RWPE1 (cell line): ENCODE measurements at places on chromosomes 7 and 10.

DNA sequence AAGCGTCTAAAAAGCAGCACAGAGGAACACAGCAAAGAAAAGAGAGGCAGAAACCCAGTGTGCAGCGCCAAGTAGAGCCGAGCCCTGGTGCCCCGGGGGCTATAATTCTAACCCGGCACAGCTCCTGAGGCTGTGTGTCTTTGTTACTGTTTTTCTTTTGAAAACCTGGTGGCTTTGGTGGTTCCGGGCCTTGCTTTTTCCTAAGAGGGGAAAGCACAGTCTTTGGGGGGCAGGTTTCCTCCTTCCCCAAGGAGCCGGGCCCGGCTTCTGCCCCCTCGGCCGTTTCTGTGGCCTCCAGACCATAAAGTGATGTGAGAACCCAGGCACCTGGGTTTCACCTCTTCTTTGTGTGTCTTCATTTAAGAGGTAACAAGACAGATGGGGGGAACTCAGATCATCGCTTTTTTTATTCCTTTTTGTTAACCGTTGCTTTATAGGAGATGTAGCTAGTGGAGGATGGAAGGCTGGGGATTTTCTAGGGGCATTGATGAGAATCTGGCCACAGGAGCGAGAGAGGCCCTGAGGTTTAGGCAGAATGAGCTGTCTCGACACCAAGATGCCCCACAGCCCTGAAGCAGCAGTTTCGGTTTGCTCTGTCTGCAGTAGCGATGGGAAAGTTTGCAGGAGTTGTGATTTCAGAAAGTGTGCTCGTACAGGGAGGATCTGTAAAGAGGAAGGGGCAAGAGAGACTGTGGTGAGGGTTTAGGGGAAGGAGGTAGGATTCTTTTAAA, 367.8 kb upstream of the GALNT17 start:
- no peak for DNase-seq

DNA sequence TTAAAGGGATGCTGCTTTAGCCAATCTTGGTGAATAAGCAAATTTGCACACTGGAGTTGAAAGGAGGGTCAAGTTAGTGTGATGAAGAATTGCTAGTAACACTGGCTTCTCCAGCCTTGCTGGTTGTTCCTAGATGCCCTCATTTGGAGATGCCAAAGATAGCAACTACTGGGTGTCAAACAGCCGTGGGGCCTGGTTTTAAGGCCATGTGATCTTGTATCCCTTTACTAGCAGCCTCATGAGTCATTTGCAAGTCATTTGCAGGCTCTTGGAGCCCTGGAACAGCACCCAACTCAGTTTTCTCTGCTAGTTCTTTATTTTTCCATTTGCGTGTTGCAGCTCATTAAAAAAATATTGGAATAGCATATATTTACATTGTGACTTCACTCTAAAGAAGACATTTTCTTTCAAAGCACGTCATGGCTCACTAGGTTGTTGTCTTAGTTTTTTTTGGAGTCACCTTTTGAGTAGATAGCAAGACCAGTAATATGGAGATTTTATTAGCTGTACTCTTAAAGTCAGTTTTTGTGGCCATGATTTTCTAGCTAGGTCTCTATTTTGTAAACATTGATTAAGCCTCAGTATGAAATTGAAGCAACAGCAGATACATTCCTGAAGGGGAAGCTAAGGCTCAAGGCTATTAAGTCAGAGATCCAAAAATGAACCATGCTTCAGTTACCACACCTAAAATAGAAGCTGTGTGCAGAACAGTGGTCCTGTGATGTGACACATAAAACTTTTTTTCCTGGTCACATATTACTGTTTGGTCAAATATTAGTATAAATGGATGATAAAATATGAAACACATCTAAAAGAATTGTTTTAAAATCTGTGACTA, 1.3 kb downstream of the LSMEM1 start:
- peak; percentile 82 for DNase-seq

DNA sequence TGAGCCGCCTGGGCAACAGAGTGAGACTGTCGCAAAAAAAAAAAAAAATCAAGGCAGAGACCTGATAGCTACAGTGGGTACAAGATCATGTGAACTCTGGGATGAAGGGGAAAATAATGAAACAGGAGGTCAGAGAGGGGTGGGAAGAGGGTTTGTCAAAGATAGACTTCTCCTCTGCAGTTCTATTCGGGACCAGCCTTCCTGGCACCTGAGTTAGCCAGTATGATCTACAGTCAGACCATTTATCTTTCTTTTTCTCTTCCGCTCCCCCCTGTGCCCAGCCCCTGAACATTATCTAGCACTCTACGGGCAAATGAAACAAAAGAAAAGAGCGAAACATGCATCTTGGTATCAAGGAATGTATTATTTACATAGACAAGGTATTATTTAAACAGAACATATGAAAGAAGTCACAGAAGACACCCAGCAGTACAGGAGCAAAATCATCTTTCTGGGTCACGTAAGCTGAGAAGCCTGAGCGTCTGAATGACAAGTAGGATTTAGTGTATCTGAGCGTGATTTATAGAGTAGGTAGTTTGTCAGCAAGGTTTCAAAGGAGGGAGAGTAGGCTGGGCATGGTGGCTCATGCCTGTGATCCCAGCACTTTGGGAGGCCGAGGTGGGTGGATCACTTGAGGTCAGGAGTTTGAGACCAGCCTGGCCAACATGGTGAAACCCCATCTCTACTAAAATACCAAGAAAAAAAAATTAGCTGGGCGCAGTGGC, 109.0 kb downstream of the PRKCQ start:
- no peak for DNase-seq

DNA sequence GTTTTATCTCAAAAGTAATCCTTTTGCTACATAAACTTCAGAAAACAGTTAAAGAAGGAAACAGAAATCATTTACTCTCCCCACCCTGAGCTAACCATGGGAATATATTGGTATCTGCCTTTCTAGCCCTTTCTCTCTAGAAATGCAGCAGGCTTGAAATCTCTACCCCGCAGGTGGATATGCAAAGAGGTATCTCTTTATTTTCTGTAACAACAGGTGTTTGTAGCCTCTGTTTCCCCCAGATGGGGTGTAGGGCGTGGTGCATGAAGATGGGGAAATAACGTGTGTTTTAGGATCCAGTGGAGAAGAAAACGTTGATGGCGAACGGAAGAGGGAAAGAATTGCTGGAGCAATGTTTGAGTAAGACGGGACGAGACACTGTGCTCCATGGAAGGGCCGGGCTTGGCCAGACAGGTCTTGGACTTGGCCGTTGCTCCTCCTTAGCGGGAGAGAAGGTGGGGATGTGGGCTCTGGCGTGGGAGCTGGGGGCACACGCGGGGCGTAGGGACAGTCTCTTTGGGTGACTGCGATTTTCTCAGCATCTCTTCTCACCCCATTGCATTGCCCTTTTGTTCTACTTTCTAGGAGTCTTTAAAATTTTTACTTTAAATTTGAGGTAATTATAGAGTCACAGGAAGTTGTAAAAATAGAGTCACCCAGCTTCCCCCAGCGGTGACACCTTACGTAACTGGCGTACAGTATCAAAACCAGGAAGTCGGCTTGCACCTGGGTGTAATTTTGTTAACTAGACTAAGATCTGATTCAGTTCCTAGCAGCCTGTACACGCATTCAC, 82.9 kb downstream of the ELFN1 start:
- no peak for DNase-seq

- no peak for DNase-seq
Measured at GRCh38 chr7:50660040-50660829, 95.0 kb upstream of the DDC start.

DNA sequence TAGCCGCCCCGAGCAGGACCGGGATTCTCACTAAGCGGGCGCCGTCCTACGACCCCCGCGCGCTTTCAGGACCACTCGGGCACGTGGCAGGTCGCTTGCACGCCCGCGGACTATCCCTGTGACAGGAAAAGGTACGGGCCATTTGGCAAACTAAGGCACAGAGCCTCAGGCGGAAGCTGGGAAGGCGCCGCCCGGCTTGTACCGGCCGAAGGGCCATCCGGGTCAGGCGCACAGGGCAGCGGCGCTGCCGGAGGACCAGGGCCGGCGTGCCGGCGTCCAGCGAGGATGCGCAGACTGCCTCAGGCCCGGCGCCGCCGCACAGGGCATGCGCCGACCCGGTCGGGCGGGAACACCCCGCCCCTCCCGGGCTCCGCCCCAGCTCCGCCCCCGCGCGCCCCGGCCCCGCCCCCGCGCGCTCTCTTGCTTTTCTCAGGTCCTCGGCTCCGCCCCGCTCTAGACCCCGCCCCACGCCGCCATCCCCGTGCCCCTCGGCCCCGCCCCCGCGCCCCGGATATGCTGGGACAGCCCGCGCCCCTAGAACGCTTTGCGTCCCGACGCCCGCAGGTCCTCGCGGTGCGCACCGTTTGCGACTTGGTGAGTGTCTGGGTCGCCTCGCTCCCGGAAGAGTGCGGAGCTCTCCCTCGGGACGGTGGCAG, at the start of gene MGMT:
Gene MGMT, plus strand, starts transcription at position 539 of the 656 bp plus-strand sequence.
- peak; percentile 98 for DNase-seq

DNA sequence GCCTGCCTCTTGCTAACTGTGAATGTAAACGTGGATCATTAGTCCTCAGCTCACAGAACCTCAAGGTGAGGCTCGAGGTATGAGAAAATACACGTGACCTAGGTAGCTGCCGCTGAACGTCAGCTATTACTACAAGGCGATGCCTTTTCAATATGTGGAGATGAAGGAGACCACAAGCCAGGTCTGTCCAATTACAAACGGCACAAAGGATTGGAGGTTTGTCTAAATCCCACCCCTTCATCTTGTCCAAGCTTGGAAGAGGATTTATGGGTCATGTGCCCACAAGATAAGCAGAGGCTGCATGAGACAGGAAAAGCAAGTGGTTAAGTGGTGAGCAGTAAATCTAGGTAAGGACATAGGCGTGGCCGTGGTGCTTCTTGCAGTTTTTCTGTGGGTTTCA, 3.4 kb downstream of the H2BK1 start:
- no peak for DNase-seq

- no peak for DNase-seq
Measured at GRCh38 chr7:2362385-2363088, 7.9 kb downstream of the EIF3B start.
